Glomerular endothelial cell (primary cell): ENCODE measurements at places on chromosomes 5 and 9.

GRCh38 chr9:38396371-38396671 is 3.8 kb downstream of the ALDH1B1 start:
- DNase-seq: no peak

DNA sequence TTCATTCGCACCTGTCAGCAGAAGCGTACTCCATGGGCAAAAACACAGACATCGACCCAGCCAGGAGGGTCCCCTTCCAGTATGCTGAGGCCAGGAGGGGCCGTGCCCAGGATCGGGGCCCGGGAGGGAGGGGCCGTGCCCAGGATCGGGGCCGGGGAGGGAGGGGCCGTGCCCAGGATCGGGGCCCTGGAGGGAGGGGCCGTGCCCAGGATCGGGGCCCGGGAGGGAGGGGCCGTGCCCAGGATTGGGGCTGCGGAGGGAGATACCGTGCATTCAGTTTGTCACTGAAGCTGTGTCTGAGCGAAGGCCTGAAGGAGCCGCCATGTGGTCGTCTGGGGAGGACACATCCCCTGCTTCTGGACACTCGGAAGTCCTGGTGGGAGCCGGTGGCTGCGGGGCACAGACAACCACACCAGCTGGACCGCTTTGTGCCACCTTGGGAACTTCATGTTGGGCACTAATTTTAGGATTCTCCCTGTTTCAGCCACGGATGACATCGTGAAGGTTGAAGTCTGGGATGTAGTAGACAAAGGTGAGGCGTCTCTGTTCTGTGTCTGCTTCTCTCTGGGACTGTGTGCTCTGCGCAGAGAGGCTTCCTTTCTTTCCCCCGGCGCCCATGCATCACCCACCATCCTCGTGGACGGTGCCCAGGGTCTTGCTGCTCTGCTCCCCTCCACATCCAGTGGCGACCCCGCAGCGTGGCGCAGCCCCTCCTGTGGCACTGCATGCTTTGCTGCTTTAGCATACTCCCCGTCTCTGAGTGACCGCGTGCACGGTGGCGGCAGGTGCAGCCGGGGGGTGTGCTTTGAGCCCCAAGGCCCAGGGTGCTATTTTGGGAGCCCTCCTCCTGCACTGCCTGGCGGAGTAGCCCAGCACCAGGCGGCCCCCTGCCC is 16.7 kb upstream of the AJM1 start:
- no peak for DNase-seq

- no peak for DNase-seq
Observed at GRCh38 chr9:136569526-136570148, 23.8 kb upstream of the NOTCH1 start.

DNA sequence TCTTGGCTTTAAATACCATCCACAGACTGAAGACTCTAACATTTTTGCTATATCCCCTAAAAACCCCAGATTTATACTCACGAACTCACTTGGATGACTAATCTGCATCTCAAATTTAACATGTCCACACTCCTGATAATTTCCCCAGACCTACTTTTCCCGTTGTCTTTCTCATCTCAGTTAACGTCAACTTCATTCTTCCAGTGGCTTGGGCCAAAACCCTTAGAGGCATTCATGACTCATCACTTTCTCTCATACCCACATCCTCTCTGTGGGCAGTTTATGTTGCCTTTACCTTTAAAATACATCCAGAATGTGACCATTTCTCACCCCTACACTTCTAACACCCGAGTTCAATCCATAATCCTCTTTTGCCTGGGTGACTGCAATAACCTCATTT is 96.7 kb downstream of the EDIL3 start:
- DNase-seq: no peak

DNA sequence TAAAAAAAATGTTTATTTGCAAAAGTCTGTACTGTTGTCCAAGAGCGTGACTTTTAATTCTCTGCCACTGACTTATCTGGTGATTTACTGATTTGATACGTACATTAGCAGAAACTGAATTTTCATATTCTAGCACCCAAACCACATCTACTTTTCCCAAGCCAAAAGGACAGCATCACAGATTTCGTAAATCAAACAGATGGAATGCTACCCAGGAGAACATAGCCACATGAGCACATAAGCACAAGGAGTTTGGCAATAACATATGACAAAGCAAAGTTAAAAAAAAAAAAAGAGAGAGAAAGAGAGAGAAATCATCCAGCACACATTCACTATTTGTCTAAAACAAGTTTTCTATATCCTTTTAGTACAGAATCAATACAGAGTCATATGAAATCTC is 83.7 kb downstream of the HINT1 start:
- no peak for DNase-seq

GRCh38 chr9:80157561-80157983 is 585.8 kb downstream of the TLE4 start:
- DNase-seq: no peak

DNA sequence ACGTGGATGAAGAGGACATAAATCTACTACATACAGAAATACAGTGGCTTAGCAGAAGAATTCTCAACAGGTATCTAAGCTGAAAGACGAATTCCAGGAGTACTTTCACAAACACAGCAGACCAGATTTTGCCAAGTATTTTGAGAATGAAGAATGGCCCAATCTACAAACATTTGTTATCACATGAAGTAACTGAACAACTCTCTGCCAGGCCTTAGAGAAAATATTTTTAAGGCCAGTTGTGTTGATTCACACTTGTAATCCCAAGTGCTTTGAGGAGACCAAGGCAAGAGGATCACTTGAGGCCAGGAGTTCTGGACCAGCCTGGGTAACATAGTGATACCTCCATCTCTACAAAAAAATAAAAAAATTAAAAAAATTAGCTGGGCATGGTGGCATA is 14.3 kb downstream of the AGTPBP1 start:
- DNase-seq: no peak

GRCh38 chr5:132365213-132365612 is 4.3 kb upstream of the SLC22A5 start:
- no peak for DNase-seq

GRCh38 chr5:92629574-92629973 is 951.4 kb downstream of the NR2F1-AS1 start:
- no peak for DNase-seq

GRCh38 chr5:136066661-136067271 is 38.0 kb downstream of the TGFBI start:
- DNase-seq: no peak

DNA sequence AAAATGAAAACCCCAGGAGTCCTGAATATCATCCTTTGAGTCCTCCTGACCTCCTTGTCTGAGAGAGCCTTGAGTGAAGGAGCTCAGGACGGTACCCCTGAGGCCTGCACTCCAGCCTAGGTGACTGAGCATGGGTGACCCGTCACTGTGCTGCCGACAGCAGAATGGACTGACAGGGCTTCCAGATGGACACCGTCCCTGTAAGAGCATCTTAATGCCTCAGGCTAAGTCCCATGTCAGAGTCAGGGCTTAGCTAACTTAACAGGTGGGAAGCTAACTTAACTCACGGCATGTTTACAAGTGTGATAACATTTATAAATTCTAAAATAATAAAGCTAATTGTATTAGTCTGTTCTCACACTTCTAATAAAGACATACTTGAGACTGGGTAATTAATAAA is 68.3 kb downstream of the IL6ST start:
- no peak for DNase-seq

DNA sequence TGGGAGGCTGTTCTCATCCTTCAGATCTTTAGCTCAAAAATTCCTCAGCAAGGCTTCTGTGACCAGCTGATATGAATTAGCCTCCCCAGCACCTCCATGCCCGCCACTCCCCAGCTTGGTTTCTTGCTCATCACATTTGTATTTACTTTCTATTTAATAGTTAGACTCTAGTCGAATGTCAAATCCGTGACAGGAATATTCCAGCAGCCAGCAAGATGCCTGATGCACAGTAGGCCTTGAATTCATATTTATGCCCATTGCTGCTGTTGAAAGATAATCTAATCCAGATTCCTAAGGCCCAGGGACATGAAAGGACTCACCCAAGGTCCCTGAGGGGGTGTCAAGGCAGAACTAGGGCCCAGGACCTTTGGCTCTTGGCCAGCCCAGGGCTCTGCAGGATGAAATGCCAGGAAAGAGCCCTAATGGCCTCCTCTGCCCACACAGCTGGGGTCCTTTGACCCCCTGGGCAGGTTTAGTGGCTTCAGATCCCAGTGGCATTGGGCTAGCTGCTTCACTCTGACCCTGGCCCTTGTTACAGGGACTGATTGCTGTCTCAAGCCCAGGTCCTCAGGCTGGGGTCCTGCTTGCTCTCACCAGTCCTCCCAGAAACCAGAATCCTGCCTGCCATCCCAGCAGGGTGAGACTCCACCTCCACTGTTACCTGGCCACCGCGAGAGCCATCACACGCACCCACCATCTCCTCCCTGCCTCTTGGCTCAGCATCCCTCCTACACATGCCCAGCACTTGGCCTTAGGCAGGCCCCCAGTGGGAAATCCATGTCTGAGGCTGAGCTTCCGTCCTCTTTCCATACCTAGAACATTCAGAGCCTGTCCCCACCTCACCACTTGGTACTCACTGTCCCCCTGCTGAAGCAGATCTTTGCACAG is 7.3 kb downstream of the CSF1R start:
- DNase-seq: no peak

- DNase-seq: no peak
Observed at GRCh38 chr9:33113799-33114547, 37.5 kb upstream of the SMU1 start.

DNA sequence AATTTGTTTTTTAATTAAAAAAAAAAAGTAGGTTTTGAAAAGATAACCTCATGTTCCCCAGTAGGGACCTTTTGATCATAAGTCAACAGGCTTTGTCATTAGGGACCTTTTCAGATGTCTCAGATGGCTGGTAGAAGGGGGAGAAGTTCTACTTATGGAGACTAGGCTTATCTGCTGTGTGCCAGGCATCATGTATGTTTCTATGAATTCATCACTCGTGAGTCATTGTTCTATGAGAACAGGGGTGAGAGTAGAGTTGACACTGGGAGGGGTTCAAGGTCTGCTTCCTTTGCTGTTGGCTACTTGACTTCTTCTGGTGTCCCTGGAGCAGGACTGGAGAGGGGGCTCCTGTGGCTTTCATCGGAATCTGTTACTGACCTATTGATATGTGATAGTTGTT is 138.8 kb downstream of the KDM4C start:
- no peak for DNase-seq

GRCh38 chr5:37553720-37554404 is 174.7 kb downstream of the WDR70 start:
- DNase-seq: no peak

DNA sequence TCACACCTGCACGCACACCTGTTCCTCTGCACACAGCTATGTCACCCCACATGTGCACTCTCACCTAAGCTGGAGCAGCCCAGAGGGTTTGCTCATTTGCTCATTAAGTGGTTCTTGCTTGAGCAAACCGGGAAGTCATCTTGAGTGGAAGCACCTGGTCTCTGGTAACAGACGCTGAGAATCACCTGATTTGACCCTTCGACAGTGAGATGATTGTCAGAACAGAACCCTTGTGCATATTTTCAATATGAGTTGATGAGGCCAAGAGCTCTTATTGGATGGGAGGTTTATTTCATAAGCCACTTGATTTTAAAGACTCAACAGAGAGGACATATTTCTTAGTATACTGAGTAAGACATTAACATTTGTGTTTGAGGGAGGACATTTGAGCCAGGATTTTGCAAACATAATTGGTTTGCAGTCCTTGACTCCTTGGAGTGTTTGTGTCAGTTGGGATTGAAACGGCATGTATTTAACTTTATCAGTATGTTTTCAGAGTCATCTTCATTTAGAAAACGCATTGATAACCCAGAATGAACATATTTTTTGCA is 22.1 kb upstream of the LPCAT1 start:
- DNase-seq: no peak
